Tibial nerve (tissue), 4 donors: ENCODE measurements at places on chromosomes 11 and 22. TPM values are rescaled to one million over a fixed set of nuclear protein-coding genes. Genes with fewer than 3 reads are reported as not detected.
A peak's percentile ranks its signal among the peaks of the same experiment; 100 is the strongest.

Gene LBHD1
- 11.1 TPM for total RNA-seq

Gene CLCF1
- 6.3 TPM for total RNA-seq

Gene C11orf52
- total RNA-seq = 5.0 TPM

Gene LMF2
- 56.2 TPM for total RNA-seq

Gene BEST1
- 53.2 TPM for total RNA-seq

Gene BIRC3
- 26.2 TPM for total RNA-seq

Gene CDC42EP1
- total RNA-seq = 33.7 TPM

Gene ARHGEF12
- total RNA-seq = 109 TPM

Gene RTN4RL2
- not detected for total RNA-seq

Gene MMP3
- total RNA-seq = 6.1 TPM

Gene OTOG
- not detected for total RNA-seq

Gene MRPL16
- total RNA-seq = 35.7 TPM

Gene PGA5
- total RNA-seq = not detected

GRCh38 chr22:25747245-25747944, 5.4 kb downstream of the MYO18B start:
- no peak for DNase-seq

DNA sequence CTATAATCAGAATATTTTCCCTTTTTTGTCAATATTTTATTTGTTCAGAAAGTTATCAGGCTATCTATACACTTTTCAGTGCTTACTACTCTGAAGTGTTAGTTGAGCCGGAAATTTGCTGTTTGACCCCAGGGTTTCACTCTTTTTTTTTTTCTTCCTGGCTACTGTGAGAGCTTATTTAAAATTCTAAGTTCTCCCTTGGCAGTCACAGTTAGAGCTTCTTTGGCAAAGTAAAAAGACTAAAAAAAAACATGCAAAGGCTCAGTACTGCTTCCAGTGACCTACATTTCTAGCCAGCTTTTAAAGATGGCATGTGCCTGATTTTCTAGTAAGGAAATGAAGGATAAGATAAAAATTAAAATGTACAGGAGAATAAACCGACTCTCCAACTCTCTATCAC, 48.4 kb downstream of the ELP4 start:
- DNase-seq = no peak

DNA sequence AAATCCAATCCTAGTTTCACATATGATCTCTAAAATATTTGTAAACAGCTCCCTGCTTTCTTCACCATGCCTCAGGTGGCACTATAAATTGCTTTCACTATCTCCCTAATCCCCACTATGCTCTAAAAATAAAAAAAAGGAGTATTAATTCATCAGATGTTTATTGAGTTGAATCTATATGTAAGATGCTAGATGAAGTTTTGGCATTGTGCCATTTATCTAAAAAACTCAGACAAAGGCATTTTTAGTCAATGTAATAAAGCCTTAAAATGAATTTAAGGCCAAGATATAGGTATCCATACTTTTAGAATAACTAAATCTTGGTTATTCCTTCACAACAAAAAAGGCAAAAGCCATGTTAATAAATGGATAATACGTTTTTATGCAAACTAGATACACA, 373.9 kb downstream of the ETS1 start:
- DNase-seq = no peak

GRCh38 chr11:15965562-15966250, 390.6 kb downstream of the SOX6 start:
- no peak for DNase-seq

- DNase-seq = no peak
These were observed 462.9 kb downstream of the TBC1D22A start for GRCh38 chr22:47225080-47225930.

GRCh38 chr11:111305162-111305802, 6.9 kb downstream of the POU2AF3 start:
- DNase-seq = no peak

GRCh38 chr11:130029137-130029536, 26.5 kb upstream of the PRDM10 start:
- no peak for DNase-seq

DNA sequence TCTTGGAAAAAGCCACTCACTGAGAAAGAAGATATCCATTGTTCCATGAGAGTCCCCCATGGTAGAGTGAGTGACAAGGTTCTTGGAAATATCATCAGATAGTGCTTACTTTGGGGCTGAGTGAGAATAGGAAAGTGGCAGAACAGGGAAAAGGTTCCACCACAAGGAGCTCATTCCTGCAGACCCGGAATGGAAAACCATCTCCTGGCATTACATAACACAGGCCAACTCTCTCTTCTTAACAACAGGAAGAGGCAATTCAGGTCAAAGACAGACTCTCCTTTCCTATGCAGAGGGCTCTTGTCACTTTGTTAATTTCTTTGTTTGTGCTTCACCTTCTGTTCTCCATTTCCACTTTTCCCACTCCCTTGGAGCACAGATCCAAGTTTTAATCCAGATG, 259.7 kb downstream of the KIRREL3 start:
- DNase-seq = no peak

DNA sequence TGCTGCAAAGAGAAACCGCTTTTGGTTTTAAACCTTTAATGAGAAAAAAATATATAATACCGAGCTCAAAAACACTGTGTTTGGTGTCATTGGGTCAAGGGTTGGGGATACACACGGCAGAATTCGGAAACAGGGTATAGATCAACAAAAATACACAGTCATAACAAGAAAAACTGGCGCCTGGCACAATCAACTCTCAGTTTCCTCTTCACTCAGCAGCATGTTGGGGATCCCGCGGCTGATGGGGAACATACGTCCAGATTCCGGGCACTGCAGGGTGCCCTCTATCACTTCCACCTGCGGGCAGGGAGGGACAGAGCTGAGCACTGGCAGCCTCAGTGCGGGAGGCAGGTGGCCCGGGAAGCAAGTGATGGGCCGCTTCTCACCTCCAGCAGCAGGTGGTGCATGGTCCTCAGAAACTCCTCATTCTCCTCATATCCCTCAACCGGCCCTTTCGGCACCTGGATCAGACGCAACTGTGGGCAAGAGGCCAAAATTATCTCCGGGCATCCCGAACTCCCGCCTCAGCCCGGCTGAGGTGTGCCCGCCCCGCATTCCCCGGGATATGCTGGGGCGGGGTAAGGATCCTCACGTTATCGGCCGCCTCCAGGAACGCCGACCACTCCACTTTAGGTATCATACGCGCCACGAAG, 561 bp downstream of the TRMT112 start:
- DNase-seq = no peak

- no peak for DNase-seq
These were observed 657.6 kb downstream of the BRD1 start for GRCh38 chr22:49170053-49170452.

GRCh38 chr11:61899146-61899841, 7.9 kb upstream of the FADS3 start:
- DNase-seq = peak; percentile 85

GRCh38 chr11:125873881-125874555, 13.4 kb upstream of the HYLS1 start:
- DNase-seq = no peak

- no peak for DNase-seq
These were observed 230.8 kb upstream of the DDI1 start for GRCh38 chr11:103805688-103806009.

- no peak for DNase-seq
These were observed 65.7 kb upstream of the KCNQ1OT1 start for GRCh38 chr11:2765491-2765890.

- no peak for DNase-seq
These were observed 4.8 kb downstream of the ARHGEF17 start for GRCh38 chr11:73312851-73313327.
